ENCODE measurements at places on chromosomes 6 and 20.

GRCh38 chr6:155292711-155293110, 21.6 kb downstream of the TFB1M start:
- no peak for DNase-seq

DNA sequence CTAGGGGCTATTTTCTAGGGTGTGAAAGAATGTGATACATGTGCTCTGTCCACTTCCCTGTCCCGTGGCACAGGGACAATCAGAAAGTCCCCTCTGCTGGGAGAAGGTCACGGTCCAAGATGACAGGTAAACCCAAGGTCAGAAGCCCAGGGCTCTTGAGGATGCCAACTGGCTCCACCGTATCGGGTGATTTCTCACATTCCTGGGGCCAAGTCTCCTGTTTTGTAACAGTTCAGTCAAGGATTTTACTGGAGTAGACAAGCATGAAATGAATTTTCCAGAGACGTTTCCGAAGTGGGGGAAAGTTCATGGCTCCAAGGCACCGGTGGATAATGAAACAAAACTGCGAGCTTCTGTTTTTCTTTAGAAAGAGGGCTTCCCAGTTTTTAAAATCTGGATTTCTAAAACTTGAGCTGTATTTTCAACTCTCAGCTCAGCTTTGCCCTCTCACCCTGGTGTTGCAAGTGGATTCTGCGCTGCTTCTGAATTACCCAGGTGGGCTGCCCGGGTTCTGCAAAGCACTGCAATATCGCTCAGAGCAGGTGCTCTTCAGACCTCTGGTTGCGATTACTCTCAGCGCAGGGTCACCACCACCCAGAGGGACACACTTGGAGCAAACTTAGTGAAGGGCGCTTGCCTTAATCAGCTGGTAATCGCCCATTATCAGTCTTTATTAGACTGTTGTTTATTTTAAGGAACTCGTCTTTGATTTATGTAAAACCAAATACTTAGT, 64.4 kb upstream of the TMEM170B start:
- no peak for DNase-seq

GRCh38 chr6:74069089-74069581, 373.1 kb downstream of the CD109 start:
- DNase-seq: peak; percentile 80

GRCh38 chr6:13870214-13870830, 54.4 kb upstream of the RNF182 start:
- DNase-seq: peak; percentile 10

GRCh38 chr6:104601131-104601651, 258.5 kb downstream of the HACE1 start:
- DNase-seq: no peak

DNA sequence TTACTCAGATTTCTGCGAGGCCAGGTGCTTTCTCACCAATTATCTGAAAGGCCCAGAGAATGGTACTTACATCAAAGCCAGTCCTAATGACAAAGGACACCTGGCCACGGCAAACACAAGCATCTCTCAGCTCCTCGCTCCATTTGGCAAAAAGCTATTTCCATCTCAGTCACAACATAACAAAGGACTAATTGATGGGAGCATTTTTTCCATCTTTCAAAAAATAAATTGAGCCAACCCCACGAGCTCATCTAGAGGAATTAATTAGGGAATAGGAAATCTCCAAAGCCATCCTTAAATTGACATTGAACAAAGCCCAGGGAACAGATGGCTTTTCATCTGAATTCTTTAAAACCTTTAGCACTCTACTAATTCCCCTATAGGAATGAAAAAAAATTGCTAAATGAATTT, 236.7 kb downstream of the HAO1 start:
- no peak for DNase-seq

DNA sequence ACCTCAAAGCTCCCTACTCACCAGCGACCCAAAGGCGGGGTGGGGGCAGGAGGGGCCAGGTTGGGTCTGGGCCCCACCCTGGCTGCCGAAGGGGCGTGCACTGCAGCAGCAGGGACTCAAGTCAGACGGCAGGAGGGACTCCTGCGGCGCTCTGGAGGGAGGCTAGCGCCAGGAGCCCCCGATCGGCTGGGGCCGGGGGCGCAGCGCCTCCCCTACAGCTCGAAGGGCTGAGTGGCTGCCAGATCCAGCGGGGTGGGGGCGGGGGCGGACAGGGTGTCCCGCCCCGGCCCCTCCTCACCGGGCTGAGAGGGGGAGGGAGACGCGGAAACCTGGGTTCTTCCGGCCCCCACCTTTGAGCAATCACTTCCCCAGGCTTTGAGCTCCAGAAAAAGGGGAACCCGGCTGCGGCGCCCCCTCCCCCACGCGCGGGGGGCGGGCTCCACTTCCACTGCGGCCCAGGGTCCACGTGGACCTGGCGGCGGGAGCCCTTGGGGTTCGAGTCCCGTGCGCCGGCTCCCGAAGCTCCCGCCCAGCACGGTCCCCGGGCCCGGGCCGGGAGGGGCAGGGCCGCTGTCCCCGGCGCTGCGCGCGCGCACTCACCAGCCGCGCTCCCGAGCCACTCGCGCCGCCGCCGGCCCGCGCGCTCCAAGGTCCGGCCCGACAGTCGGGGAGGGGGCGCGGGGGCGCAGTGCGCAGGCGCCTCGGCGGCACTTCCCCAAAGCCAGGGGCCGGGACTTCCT, at the start of gene RGS19:
TSS of gene RGS19 (minus strand) at position 246 of the 740 bp plus-strand sequence. CDS start 2,632 bp downstream, outside the sequence.
- no peak for DNase-seq

DNA sequence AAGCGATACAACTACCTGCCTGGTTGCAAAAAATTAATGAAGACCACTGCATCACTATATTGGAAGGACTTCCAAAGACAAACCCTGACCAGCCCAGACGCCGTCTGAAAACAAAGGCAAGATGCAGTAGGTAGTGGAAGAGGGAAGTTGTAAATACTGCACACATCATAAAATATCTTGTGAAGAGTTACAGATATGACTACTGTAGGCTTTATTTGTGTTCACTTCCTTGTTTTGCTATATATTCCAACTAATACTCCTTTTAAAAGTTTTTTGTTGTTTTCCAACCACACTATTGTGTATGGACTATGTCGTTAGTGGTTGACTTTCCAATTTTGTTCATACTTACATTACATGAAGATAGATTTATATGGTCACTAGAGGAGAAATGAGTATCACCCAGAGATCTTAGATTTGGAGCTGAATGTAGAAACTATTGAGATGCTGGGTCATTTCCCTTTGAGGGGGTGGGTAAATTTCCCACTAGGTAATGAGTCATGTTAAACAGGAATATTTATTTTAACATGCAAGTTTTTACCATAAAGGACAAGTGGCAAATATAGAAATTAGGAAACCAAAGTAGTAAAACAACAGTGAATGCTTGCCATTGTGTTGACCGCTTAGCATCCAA, 16.6 kb upstream of the TXLNB start:
- DNase-seq: peak; percentile 22

DNA sequence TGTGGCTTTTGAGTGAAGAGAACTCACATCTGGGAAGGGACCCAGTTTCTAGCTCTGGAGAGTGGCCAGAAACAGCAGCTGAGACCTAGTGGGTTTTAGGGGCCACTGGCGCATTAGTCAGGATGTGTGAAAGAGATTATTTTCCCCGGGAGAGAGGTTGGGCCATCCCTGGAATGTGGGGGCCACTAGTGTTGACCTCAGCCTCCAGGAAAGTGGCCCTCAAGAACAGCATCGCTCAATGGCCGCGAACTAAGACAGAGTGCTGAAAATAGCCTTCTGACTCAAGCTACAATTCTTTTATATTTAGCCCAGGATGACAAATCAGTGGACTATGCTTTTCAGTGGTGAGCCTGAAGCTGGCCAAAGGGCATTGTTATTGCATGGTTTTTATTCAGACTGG, 210.4 kb upstream of the RNF24 start:
- peak; percentile 98 for DNase-seq

GRCh38 chr20:35947489-35947888, 6.8 kb downstream of the SCAND1 start:
- no peak for DNase-seq

DNA sequence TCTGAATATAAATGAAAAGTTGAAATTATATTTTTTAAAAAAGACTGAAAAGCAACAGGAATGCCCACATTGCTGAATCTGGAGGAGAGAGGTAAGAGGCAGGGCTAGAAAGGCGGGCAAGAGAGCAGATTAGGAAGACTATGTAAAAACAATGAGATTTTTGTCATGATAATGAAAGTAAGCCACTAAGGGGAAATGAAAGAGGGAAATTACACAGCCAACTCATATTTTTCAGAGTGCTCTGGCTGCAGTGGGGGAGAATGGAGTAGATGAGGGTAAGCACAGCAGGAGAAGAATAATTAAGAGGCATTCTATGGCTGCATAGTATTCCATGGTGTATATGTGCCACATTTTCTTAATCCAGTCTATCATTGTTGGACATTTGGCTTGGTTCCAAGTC, 281.9 kb downstream of the PKHD1 start:
- no peak for DNase-seq

DNA sequence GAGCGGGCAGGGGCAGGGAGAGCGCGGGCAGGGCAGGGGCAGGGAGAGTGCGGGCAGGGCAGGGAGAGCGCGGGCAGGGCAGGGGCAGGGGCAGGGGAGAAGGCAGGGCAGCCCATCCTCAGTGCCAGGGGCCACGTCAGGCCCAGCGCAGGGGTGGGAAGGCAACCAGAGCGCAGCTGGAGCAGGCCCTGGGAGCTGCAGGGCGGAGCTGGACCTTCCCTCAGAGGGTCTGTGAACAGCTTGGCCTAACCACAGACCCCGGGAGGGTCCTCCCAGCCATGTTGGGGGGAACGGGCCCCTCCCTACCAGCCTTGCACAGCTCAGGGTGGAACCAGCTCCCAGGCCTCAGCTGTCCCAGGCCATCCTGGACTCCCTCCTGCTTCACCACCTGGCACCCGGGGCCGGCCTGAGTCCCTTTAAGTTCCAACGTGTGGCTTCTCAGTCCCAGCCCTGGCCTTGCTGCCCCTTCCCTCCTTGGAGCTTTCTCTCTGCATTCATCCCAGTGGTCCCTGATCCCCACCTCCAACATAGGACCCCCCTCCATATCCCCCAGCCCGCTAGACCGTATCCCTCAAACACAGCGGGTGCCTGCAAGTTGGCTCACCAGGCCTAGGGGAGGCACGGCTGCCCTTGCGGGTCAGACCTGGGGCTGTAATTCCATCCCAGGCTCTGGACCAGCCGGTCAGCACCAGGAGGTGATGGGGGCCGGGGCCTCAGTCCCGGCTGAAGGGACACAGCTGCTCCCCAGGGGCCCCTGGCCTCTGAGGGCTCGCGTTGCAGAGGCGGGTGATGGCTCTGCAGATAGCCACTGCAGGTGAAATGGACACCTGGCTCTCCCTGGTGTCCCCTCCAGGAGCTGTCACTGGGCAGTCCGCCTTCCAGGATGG, 5.6 kb upstream of the ZBTB46 start:
- DNase-seq: no peak

- peak; percentile 48 for DNase-seq
Measured at GRCh38 chr20:32830437-32830836, 10.7 kb downstream of the MAPRE1 start.

DNA sequence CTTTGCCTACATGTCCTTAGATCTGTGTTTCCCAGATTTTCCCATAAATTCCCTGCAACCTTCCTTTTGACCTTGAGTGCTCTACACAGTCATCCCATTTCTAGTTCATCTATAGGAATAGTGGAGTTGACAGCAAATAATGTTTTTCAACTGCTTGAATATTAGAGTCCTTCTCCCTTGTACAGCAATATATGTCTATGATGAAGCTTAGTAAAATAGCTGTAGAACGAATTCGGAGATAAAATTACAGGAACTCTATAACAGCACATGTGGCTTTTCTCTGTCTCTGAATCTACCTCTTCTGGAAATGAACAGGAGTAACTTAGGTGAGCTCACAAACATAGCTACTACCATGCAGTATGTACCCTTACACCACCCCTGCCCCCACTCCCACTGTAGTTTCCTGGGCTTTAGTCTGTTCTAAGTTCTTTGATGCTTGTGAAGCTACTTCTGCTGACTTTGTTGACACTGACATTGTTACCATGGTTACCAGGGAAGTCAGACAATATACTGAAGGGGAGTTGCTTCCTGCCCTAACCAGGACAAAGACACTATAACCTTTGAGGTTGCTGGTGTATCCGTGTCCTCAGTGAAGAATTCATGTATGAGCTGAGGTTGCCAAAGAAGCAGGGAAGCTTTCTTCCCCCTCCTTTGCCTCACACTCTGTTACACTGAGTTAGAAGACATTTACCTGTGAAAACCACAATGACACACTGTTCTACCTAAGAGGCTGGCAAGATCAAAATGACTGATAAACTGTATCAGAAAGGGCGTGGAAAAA, 35.8 kb upstream of the SHLD1 start:
- DNase-seq: no peak

- DNase-seq: no peak
Measured at GRCh38 chr6:135314543-135314942, 133.4 kb downstream of the MYB start.

DNA sequence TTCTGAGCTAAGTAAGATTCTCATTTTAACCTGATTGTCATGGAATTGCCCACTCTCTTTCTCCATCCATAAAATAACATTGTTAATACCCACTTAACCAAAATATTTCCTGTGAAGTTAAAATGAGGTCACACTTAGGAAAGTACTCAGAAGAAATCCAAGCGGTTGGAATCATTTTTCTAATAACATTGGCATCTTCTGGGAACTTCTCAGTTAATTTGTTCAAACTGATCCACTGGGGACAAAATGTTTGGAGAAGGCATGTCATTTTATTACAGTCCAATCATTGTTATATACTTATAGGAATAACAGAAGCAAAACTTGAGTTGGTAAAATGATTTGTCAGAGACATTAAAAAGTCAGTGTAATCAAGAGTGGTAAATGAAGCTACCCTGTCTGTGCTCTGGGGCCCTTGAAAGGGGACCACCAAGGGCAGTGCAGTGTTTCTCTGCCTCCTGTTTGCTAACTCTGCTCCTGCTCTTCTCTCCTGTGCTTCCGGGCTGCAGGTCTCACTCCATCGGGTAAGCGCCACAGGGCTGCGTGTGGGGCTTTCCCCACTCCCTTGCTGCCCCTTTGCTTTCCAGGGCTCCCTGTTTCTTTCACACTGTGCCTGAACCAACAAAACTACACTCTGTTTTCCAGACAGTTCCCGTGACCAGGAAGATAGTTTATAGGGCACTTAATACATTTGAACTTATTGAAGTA, 50.1 kb downstream of the HDDC2 start:
- no peak for DNase-seq

- DNase-seq: no peak
Measured at GRCh38 chr6:84218091-84218490, 9.4 kb downstream of the CEP162 start.

DNA sequence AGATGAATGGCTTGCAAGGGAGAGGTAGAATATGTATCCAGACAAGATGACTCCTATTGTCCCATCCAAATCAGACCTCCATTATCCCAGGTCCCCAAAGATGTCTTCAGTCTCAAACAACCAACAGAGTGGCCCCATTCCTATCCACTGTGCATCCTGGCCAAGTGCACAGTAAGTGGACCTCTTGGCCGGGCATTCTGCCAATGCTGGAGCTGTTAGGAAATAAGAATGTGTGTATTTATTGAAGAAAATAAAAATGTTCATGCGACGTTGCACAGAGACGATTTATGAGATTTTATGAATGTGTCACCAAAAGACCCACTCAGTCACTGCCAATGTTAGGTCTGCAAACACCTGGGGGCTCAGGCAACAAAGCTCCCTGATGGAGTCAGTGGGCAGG, 196.0 kb downstream of the MAFB start:
- no peak for DNase-seq
